ENCODE measurements at places on chromosomes 13 and 19.

DNA sequence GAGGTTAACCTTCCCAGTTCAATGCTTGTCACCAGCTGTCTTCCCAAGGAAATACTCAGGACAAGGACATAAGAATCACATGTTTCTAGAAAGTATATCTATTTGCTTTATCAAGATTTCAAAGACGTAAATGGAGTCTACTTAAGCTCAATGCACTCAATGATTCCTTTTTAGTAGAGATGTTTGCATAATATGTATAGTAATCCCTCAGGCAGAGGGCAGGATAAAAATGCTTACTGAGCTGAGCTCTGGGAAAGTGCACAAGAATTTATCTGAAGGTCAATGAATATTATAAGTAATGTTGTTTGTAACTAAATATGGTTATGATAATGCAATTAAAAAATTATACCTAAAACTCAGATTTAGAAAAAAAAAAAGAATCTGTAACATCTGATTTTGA, 1309.4 kb upstream of the SLC10A2 start:
- DNase-seq = no peak

DNA sequence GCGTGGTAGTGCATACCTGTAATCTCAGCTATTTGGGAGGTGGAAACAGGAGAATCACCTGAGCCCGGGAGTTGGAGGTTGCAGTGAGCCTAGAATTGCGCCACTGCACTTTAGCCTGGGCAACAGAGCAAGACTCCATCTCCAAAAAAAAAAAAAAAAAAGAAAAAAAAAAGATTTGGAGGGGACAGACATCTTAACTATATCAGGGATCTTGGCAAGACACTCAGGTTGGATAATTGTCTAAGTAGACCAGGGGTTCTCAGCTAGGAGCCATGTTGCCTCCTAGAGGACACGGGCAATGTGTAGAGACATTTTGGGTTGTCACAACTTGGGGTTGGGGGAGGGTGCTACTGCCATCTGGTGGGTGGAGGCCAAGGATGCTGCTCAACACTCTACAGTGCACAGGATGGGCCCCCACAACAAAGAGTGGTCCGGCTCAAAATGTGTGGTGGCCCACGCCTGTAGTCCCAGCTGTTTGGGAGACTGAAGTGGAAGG, 1.9 kb upstream of the ZNF580 start:
- no peak for DNase-seq

GRCh38 chr13:49308097-49308875, 60.6 kb downstream of the CDADC1 start:
- no peak for DNase-seq

DNA sequence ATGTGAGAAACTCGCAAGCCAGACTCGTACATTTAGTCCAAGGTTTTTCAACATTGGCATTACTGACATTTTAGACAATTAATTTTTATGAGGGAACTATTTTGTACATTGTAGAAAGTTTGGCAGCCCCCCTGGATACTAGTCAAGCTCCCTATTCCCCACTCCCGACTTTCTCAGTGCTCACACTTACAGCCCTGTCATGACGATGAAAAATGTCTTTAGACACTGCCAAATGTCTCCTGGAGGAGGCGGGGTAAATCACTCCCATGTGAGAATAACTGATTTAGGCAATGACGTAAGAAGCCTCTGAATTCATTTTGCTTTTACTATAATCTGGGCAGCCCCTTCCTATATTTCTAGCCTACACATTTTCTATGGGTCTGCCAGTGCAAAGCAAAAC, 535.8 kb upstream of the KLHL1 start:
- DNase-seq = no peak

GRCh38 chr19:18610245-18610555, 2.5 kb upstream of the TMEM59L start:
- DNase-seq = no peak

GRCh38 chr13:71831716-71832115, 35.3 kb downstream of the DACH1 start:
- no peak for DNase-seq

DNA sequence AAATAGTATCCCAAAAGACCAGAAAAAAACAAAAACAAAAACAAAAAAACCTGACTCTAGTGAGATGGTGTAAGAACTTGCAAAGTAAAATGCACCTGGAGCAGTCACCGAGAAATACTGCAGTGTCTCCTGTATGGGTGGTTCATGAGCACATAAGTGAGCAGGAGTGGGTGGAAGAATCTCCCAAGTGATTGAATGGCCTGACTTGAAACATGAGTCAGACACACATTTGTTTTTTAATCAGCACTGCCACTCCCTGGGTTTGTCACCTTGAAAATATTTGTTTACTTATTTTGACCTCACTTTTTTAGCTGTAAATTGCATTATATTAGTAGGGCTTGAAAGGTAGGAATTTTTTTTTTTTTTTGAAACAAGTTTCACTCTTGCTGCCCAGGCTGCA, 2.0 kb downstream of the ZNF431 start:
- no peak for DNase-seq

GRCh38 chr13:102571075-102571474, 25.7 kb upstream of the TPP2 start:
- peak; percentile 16 for DNase-seq

DNA sequence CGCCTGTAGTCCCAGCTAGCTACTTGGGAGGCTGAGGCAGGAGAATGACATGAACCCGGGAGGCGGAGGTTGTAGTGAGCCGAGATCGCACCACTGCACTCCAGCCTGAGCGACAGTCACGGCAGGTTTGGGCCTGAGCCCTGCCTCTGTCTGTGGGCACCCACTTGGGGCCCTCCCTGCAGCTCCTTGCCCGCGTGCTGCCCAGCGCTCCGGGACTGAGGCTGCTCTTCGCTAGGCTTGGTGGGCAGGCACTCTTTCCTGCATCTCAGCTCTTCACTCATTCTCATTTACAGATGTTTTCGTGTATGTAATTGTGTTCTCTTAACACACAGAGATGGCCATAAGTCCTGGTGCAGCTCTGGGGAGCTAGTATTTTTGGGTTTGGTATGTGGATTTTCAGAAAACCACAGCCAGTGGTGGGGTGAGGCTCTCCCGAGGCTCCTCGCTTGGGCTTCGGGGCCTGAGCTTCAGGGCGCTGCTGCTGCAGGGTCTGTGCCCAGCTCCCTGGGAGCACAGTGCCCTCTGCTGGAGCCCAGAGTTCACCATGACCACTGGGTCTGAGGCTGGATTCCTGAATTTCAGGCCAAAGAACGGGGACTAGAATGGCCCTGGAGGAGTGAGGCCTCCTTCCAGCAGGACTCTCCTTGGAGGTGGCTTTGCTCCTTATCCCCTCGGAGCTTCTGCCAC, 15.2 kb downstream of the UPF1 start:
- DNase-seq = peak; percentile 63

DNA sequence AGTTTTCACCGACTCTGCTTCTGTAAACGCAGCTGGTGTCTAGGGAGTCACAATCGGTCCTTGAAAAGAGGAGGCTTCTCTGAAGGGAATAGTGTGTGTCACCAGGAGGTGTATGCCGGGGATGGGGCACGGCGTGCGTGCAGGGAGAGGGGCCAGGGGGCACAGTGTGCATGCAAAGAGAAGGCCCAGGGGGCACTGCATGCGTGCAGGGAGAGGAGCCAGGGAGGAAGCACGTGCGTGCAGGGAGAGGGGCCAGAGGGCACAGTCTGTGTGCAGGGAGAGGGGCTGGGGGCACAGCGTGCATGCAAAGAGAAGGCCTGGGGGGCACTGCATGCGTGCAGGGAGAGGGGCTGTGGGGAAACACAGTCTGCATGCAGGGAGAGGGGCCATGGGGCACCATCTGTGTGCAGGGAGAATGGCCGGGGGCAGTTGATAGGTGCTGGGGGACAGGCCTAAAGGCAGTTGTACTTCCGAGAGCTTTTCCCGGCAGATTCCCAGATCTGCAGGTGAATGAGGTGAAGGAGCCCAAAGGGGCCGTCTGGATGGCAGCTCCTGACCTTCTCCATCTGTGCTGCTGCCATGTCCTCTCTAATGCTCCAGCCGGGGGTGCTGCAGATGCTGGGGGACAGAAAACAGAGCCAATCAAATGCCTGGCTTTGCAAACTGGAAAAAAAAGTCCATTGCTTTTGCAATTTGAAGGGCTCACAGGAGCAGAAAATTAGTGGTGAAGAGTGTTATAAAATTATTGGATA, 36.4 kb downstream of the ATP11A start:
- no peak for DNase-seq

GRCh38 chr19:34983786-34984185, 16.3 kb upstream of the GRAMD1A start:
- no peak for DNase-seq

GRCh38 chr19:27764186-27764804, 1448.7 kb downstream of the UQCRFS1 start:
- no peak for DNase-seq

- no peak for DNase-seq
Observed at GRCh38 chr19:28981518-28981917, 231.4 kb downstream of the UQCRFS1 start.

GRCh38 chr13:28575200-28575599, 80.3 kb upstream of the FLT1 start:
- no peak for DNase-seq

GRCh38 chr19:13817018-13817614, 21.9 kb downstream of the ZSWIM4 start:
- DNase-seq = no peak

DNA sequence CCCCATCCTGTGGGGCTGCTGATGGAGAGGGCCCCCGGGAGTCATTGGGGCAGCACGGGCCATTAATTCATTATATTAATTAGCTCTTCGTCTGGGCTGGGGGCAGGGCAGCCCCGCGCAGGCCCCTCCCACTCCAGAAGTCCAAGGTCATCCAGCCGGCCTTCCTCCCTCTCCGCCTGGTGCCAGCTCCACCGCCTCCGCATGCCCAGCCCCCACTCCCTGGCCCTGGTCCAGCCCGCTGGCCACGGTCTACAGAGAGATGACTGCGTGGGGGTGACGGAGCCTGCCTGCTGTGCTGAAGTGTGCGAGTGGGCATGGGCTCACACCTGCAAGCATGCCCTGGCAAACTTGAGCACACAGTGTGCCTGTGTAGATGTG, 8.8 kb downstream of the IGLON5 start:
- no peak for DNase-seq

GRCh38 chr19:55228015-55228391, 560 bp downstream of the TMEM86B start:
- no peak for DNase-seq

All from NCI-H1694 treated with DMSO at 0.1 percent for 48 hours (cell line).